Daoy (cell line): ENCODE measurements at places on chromosomes 7 and 10. TPM values are rescaled to one million over a fixed set of nuclear protein-coding genes. Genes with fewer than 3 reads are reported as not detected.

DNA sequence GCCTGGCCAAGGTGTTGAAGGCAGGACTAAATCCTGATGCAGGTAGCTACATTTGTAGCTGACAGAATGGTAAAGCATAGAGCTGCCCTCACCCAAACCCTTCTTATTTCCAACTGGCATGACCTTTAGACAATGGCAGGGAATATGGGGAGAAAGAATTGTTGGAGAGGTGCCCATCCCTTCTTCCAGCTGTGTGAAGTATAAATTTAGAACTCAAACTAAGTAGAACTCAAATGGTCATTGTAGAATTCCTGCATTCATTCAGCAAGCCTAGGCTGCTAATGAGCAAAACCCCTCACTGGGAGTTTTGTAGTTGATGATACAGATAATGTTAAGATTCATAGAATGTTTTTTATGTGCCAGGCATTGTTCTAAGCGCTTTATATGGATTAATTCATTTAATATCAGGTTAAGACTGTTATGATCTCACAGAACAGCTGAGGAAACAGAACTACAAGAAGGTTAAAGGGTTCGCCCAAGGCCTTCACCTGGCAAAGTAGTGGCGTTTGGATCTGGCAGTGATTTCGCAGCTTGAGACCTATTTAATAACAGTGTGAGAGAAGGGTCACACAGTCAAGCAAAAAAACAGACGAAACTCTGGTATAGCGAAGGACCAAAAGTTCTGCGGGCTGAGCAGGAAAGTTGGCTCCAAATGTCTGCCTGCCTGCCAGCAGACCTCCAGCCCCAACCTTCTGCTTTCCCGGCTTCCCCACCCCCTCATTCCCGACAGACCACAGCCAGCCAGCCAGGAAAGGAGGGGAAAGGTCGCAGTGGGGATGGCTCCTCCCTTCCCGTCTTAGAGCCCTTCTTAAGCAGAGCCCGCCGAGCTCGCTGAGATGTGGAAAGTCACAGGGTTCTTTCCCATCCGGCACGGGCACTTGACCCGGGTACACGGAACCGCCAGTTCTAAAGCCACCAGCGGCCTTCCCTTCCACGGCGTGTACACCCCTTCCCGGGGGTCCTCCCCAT is 1.6 kb upstream of the HILPDA start:
- peak; percentile 97 for DNase-seq

GHRHR gene
- total RNA-seq, result not detected in 2 replicates

- no peak for DNase-seq
These were observed 168.7 kb downstream of the CELF2 start for GRCh38 chr10:11186374-11186773.

DNA sequence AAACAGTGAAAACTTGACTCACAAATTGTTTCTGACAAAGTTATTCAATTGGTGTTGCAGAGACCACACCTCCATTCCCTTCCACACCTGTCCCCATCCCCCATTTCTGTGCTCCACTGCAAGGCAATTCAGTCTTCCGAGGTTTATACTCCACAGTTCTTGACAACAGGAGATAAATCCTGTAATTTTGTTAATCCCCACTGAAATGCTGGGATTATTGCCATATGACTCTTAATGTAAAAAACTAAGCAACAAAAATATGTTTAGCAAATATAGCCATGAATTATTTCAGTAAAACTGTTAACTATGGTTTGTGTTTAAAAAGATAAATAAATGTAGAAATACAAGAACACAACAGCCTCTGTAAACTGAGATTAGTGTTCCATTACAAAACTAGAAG is 170.1 kb upstream of the SEMA3D start:
- DNase-seq, result no peak
